SJSA1 (cell line): ENCODE measurements at places on chromosomes 11 and 22. TPM values are rescaled to one million over a fixed set of nuclear protein-coding genes. Genes with fewer than 3 reads are reported as not detected.

GRCh38 chr22:37303821-37304274, 21.5 kb downstream of the CYTH4 start:
- peak; percentile 84 for DNase-seq
- no peak overlapping the region for H3K27ac ChIP-seq
- H3K36me3 ChIP-seq = no peaks in the 10 kb centered on the region
- H3K4me1 ChIP-seq = peaks cover 42% of the 10 kb centered on the region
- H3K27me3 ChIP-seq = no peaks in the 10 kb centered on the region

MRGPRE gene
- not detected in 2 replicates for total RNA-seq

DNA sequence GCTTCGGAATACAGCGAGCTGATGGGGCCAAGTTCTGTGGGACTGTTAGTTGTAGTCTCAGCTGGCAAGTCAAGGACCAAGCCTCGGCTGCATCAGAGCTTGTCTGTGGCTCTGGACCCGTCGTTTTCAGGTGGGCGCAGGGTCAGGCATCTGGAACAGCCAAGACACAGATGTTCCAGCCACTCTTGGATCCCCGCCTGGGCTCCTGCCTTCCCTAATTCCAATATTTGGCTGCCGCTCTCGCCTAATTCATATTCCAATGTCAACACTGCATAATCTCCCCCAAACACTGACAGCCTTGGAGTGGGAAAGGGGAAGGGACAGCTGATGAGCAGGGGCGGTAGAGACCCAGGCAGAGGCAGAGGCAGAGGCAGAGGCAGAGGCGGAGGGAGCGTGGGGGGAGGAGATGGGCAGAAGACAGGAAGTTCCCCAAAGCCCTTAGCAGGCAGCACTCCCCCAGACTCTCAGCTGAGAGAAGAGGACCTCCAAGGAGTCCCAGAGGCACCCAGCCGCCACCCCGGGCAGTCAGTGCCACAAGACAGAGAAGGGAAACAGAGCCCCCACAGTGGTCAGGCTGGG, 49.6 kb upstream of the SLC35C1 start:
- DNase-seq = no peak
- H3K4me3 ChIP-seq = no peak overlapping the region
- no peaks in the 10 kb centered on the region for H3K4me1 ChIP-seq

ADAMTS8 gene
- total RNA-seq = 0.03 TPM in 1 of 2 replicates, not detected in the other

GRCh38 chr11:2314525-2315394, 12.9 kb downstream of the TSPAN32 start:
- H3K27me3 ChIP-seq = no peaks in the 10 kb centered on the region
- DNase-seq = peak; percentile 87
- H3K4me3 ChIP-seq = no peak overlapping the region
- H3K36me3 ChIP-seq = no peaks in the 10 kb centered on the region

GCAT gene
- 54.7 and 60.9 TPM in 2 replicates for total RNA-seq

GRCh38 chr22:24523873-24524272, 28.7 kb downstream of the UPB1 start:
- no peak overlapping the region for H3K27ac ChIP-seq
- no peaks in the 10 kb centered on the region for H3K36me3 ChIP-seq
- no peak overlapping the region for H3K4me3 ChIP-seq
- no peaks in the 10 kb centered on the region for H3K27me3 ChIP-seq
- H3K4me1 ChIP-seq = peaks cover 7% of the 10 kb centered on the region
- DNase-seq = no peak

IFITM2 gene
- total RNA-seq = 6.0 and 16.3 TPM in 2 replicates

DNA sequence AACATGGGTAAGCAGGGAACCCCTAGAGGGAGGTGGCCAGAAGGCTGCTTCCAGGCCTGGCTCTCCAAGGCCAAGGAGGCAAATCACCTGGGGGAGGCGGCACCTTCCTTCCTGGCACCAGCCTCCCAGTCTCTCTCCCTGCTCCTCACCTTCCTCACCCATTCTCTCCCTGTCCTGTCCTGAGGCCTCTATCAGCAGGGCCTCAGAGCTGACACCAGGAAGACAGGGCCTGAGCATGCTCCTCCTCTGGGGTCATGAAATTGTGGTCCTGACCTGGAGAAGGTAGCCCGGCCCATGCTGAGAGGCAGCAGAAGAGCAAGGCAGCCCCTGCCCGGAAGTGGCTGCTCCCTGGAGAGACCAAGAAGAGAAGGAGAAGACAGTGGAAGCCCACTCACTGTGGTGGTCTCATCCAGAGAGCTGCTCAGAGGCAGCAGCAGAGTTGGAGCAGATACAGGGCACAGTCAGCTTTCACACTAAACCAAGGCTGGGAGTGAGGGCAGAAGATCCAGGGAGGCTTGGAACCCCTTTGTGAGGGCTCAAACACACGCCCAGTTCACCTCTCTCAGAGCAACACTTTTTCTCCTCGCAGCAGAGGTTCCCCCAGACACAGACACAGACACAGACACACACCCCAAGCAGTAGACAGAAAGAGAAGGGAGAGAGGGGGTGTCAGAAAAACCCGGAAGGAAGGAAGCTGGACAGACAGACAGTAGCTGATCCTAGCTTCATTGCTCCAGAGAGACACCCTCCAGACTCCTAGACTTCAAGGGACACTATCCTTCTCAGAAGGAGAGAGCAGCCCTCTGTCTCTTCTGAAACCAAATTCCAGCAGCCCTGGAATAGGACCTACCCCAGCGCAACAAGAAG, 1.8 kb downstream of the BCL9L start:
- no peaks in the 10 kb centered on the region for H3K27me3 ChIP-seq
- H3K4me3 ChIP-seq = peak overlapping the region; percentile 56
- DNase-seq = no peak

CARS1 gene
- 34.9 and 57.6 TPM in 2 replicates for total RNA-seq

- no peak overlapping the region for H3K4me3 ChIP-seq
- no peak overlapping the region for H3K27ac ChIP-seq
- no peaks in the 10 kb centered on the region for H3K27me3 ChIP-seq
- no peaks in the 10 kb centered on the region for H3K4me1 ChIP-seq
- H3K36me3 ChIP-seq = no peaks in the 10 kb centered on the region
- no peak for DNase-seq
Observed at GRCh38 chr11:126487711-126488110, 132.2 kb downstream of the ST3GAL4 start.

DNA sequence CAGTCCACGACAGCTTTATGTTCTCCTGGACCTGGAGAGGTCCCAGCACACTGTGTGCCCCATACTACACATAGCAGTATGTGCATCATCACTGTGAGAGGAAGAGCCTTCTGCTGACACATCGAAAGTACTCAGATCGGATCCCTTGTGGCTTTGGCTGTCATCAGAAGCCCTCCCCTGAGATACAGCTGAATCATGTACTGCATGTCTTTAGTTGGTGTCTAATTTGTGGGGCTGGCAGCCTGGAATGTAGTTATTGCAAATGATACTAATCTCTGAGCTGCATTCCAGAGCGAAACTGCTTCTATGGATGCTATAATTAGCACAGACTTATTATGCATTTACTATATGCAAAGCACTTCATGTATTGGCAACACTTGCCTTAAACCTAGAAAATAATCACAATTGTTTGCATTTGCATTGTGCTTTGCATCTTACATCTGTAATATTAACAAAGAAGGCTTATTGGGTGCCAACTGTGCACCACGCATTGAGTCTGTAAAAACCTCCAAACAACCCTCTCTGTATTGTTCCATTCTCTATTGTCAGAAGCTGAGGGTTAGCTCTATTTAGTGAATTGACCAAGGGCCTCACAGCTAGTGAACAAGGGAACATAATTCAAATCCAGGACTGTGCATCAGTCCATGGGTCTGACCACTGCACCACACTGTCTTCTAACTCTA, 89.2 kb upstream of the CRTAM start:
- H3K4me3 ChIP-seq = no peak overlapping the region
- peak; percentile 55 for DNase-seq
- 0 out of 2 replicates have a peak overlapping the region, but pooled peaks have one; percentile 32 for H3K27ac ChIP-seq
- no peaks in the 10 kb centered on the region for H3K36me3 ChIP-seq
- no peaks in the 10 kb centered on the region for H3K27me3 ChIP-seq

ABCC8 gene
- total RNA-seq = not detected in 2 replicates

DNA sequence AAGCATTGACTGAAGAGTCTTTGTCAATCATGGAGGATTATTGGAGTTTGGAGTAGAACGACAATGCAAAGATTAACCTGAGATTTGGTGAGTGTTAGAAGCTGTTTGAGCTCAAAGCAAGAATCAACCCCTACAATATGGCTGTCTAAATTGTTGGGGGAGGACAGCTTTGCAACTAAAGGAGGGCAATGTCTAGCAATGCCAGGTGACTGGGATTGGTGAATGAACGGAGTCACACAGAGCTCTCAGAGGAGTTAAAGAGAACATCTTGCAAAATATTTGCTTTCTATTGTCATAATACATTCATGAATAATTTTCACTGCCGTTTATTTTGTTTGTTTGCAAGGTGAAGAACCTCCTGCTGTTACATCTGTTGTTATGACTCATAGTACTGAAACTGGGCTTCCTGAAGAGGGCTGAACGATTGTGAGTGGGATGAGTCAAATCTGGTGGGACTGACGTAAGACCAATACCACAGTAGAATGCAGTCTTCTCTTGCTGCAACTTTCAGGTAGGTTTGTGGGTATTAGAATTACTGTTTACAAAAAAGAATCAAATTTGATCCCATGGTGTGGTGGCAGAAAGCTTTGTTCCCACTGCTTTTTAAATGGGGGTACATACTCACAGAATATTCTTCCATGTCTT, 281.9 kb downstream of the CADM1 start:
- H3K36me3 ChIP-seq = no peaks in the 10 kb centered on the region
- H3K27ac ChIP-seq = peak overlapping the region; percentile 86
- peaks cover 51% of the 10 kb centered on the region for H3K4me1 ChIP-seq
- H3K27me3 ChIP-seq = no peaks in the 10 kb centered on the region
- DNase-seq = peak; percentile 56
